NCI-H1417 treated with DMSO at 0.1 percent for 48 hours (cell line): ENCODE measurements at places on chromosomes 13 and 19.

- no peak for DNase-seq
These were observed 701 bp upstream of the HIF3A start for GRCh38 chr19:46296202-46296480.

DNA sequence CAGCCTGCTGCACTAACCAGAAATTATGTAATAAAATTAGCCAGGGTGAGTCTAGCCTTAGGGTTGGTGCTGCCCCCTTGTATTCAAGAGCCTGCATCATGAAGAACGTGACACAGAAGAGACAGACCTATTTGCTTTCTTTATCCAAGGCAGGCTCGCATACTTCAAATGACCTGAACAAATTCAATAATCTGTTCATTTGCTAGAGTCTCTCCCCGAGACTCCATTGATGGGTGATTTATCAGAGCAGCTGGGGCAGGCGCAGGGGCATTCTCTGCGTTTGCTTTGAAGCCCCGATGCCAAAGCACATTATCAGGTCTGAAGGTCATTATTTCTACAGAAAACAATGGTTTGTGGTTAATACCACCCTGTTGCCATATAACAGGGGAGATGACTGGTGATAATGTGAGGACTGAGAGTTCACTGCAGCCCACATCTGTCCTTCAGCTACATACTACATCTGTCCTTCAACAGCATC, 520.3 kb downstream of the DIAPH3 start:
- DNase-seq, result no peak

GRCh38 chr19:15426485-15427349, 7.9 kb upstream of the AKAP8L start:
- DNase-seq, result no peak

DNA sequence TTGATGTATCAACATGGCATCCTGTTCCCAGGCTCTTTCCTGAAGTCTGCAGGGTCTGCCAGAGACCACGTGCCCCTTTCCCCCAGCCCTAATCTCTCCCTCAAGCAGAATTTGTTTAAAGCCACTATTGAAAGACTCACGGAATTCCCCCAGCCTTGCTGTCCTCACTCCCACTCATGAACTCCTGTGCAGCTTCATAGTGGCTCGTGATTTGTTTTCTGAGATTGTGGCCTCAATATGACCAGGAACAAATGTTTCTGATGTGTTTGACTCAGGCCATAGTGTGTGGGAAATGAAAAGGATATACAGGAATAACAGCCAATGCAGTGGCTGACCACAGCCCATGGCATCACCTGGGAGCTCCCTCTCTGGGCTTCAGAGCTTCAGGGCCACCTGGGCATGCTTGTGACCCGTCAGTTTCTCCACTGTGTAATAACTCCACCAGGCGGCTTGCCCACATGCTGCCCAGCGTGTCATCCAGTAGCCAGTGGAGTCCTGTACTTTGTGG, 8.1 kb upstream of the SERPINE3 start:
- DNase-seq, result no peak

DNA sequence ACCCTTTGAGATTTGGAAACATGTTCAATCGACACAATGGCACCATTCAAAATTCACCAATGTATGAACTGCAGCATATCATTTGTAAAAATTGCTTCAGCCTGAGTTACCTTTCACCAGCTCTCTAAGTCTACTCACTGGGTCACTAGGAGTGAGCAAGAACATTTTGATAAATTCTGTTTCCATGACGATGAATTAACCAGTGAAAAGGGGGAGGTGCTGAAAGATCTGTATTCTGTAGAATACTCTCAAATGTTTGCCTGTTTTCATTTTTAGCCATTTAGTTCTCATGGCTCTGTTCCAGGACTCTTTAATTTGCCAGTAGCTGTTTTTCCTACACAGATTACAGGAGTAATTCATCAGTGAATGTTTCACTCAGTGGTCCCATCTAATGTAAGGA, 883.4 kb downstream of the DIAPH3 start:
- DNase-seq, result no peak

DNA sequence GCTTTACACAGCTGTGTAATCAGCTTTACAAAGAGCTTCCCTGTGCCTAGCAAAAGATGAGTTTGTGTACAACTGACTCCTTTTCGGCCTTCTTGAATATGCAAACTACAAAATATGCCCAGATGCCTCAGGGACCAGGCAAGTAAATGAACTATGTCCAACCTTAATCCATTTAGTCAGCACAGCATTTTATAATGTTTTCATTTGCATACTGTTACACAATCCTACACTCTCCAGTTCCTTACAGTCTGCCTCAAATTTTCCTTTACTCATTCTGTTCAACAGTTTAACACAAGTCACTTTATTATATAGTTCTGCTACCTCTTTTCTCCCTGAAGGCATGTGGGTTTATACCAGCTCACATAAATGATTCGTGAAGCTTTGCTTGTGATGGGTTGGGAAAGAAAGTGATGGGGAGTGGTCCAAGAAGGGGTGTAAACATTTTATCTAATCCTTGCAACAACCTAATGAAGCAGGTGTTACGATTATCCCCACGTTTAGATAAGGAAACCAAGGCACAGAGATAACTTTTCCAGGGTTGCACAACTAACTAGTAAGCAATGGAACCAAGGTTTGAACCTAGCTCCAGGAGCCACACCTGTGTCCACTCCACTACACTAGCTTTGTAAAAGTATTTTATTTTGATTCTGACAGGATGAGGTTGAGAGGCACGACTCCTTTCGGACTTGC, 3.3 kb upstream of the USP12 start:
- no peak for DNase-seq

GRCh38 chr13:94291631-94292322, 187.7 kb downstream of the DCT start:
- no peak for DNase-seq

DNA sequence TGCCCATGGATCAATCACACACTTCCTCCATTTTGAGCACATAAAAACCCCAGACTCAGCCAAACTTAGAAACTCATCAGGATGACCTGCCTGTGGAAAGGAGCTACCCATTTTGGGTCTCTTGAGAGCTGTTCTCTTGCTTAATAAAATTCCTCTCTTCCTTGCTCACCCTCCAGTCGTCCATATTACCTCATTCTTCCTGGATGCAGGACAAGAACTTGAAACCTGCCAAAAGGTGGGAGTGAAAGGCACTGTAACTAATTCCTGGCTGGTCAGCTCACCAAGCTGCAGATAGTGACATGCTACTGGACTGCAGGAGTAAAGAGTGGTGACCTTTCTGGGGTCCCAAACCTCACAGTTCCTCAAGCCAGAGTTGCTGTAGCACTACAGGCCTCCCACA, 20.2 kb downstream of the LIG4 start:
- no peak for DNase-seq

DNA sequence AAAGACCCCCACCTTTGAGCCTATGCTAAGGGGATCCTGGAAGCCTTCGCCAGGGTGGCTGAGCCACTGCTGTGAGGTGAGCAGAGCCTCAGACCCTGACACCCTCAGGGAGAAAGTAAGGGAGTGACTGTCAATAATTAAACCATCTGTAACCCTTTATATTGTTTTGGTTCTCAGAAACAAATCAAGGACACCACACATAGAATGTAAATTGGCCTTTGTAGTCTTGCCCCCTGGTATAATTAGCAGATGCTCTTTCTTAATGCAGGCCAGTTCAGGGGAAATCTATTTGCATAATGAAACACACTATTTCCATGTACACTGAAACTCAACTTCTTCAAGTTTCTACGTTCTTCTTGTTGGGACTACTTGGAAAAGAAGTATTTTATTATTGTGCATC, 127.7 kb upstream of the EDNRB start:
- no peak for DNase-seq

DNA sequence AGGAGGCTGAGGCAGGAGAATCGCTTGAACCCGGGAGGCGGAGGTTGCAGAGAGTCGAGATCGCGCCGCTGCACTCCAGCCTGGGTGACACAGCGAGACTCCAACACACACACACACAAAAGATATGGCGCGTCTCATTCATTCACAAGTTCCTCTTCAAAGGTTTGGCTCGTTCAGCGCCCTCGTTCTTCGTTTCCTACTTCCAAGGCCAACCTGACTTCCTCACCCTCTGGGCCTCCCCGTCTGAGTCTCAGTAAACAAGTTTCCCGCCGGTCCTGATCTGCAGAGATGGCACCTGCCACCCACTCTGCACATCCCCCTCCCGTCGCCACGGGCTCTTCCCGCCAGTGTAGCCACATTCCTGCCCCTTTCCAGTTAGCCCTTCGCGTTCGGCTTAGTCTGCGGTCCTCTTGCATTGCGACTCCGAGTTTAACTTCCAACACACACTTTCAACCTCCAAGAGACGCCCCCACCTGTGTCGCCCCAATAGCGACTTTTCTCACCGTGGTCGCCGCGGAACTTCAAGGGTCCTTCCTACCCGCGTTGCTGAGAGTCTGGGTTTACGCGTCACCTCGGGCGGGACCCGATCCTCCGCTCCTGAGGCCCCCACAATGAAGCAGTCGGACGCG, 1.3 kb upstream of the BSG start:
- peak; percentile 78 for DNase-seq

GRCh38 chr13:108322206-108322824, 52.8 kb downstream of the TNFSF13B start:
- peak; percentile 31 for DNase-seq

- no peak for DNase-seq
These were observed 3.9 kb downstream of the DAND5 start for GRCh38 chr19:12973236-12973635.

DNA sequence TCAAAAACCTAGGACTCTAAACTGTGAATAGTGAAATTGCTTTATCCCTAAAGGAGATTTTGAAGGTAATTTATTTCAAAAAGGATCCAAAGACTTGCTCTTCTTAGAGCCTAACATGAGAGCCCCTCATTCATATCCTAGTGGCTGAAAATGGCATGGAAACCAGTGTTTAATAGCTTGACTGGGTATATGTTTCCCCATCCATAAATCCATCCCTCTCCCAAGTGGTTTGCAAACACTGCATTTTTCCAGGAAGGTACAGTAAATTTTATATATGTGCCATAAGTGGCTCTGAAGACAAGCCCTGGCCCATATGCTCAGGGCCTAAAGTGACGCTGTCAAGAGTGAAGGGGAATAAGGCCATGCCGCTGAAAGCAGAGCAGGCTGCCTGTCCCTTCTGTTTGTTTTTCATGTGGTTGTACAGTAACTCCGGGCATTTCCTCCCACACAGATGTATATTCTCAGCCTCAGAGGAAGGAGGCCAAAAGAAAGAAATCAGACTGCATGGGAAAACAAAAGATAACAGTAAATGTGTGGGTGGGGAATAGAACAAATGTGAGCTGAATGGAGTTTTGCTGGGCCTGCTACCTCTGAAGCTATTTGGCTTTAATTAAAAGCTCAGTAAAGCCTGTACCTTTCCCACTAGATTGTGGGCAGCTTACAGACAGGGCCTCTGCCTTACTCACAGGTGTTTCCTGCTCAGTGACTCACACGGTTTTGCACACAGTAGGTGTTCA, 181.9 kb downstream of the PCDH9 start:
- no peak for DNase-seq

- DNase-seq, result no peak
These were observed 56.6 kb upstream of the ANKRD10 start for GRCh38 chr13:110971486-110971885.

GRCh38 chr19:2555422-2556220, 79.7 kb downstream of the GADD45B start:
- DNase-seq, result no peak

GRCh38 chr19:11274533-11275086, 12.3 kb upstream of the DOCK6 start:
- no peak for DNase-seq

DNA sequence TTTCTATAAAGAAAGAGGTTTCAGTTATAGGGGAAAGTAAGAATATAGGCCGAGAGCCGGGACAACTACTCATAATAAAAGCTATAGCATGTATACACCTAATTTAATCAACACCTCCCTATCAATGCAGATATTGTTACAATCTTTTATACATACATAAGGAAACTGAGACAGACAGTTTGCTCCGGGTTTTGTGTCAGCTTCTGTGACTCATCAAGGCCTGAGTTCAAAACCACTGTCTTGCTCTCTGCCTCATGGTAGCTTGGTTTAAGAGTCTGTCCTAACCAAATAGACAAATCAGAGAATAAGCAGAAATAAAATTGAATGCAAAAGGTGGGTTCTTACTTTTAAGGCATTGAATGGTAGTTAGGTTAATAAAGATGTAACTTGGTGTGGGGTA, 222.9 kb downstream of the GGACT start:
- DNase-seq, result no peak

GRCh38 chr13:99221567-99222239, 21.0 kb downstream of the UBAC2 start:
- no peak for DNase-seq

- no peak for DNase-seq
These were observed 2.0 kb upstream of the EBPL start for GRCh38 chr13:49693191-49693733.

DNA sequence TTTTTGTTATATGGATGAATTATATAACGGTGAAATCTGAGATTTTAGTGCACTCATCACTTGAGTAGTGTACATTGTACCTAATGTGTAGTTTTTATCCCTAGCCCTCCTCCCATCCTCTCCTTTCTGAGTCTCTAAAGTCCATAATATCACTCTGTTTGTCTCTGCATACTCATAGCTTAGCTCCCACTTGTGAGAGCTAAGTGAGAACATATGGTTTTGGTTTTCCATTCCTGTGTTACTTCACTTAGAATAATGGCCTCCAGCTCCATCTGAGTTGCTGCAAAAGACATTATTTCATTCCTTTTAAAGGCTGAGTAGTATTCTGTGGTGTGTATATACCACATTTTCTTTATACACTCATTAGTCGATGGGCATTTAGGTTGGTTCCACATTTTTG, 94.0 kb downstream of the SLC10A2 start:
- no peak for DNase-seq

DNA sequence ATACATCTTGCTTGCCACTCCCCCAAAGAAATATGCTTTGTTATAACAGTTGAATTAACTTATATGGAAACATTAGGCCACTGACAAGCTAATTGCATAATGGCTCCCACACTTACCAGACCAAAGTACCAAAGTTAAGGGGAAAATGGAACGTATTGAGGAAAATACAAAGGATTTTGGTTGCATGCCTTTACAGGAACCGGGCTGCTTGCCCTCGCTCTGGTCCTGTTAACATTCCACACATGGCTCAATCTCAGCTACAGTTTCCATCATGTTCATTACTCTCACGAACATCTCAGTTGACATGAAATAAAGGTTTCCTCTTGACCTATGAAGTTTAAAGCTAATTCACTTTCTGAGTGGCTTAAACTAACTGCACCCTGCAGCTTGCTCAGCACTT, 220.7 kb upstream of the RXFP2 start:
- DNase-seq, result no peak

DNA sequence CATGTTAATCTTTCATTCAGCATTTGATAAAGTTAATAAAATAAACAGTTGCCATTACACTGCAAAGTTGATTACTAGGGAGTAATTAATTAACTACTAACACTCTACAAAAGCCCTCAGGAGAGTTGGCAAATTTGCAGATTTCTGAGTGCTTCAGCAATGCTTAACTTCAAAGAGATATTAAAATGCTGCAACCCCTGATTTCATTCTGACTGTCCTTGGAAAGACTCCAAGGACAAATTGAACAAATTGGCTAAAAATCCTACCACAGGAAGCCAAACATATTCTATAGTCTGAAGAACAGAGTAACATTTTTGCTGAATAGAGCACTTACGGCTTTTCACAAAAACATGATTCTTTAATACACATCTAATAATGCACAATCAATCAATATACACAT, 1543.0 kb downstream of the SLITRK5 start:
- DNase-seq, result no peak
